ENCODE measurements at places on chromosomes 16 and 17. TPM values are rescaled to one million over a fixed set of nuclear protein-coding genes. Genes with fewer than 3 reads are reported as not detected.

- no peak overlapping the region for H3K27ac ChIP-seq
- no peaks in the 10 kb centered on the region for H3K27me3 ChIP-seq
- DNase-seq: no peak
Observed at GRCh38 chr17:79949656-79950209, 85.9 kb downstream of the TBC1D16 start.

DNA sequence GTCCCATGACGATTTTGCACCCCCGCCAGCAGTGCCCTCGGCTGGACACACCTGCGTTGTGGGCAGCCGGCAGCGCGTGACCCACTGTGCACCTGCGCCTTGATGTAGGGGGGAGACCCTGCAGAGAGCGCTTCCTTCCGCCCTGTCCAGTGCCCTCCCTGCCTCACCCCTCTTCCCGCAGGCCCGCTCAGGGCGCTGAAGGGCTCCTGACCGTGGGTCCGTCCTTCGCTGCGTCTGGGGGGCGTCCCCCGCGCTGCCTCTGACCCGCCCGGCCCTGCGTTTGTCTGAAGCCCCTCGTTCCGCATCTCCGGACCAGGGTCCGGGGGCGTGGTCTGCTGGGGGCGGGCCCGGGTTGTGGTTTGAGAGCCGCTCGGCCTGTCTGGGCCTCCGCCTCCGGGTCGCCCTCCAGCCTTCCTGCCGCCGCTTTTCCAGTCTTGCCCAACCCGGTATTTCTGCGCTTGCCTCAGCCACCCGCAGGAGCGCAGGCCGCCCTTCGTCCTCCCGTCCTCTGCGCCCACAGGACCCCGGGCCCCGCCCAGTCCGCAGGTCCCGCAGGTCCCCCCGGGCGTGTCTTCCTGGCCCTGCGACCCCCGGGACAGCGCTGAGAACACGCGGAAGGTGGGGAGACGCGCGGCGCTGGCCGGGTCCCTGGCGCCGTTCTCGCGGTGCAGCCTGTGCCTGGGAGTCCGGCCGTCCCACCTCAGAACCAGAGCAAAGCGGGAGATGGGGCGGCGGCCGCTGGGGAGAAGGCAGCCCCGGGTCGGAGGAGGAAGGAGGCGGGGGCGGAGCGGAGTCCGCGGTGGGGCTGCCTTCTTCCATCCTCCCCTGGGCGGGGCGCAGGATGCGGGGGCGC lies 4.0 kb upstream of the IL17C start:
- no peak overlapping the region for H3K27ac ChIP-seq
- no peaks in the 10 kb centered on the region for H3K36me3 ChIP-seq
- H3K27me3 ChIP-seq: no peaks in the 10 kb centered on the region
- H3K4me3 ChIP-seq: no peak overlapping the region
- no peaks in the 10 kb centered on the region for H3K4me1 ChIP-seq

DNA sequence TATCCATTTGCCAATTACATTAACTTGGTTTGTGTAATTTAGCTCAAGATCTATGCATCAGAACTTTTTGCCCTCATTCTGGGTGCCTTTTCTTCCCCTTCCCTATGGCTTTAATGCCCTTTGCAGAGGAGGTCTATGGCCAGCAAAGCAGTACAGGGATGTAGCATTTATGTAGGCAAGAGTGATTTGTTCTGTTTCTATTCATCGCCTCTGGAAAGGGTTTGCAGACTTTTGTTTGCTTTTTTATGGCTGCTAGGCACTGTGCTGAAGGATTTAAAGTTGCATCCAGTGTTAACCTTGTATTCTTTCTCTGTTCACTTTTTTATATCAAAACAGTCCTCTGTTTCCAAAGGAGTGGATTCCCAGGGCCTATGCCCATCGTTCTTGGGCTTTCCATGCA lies 78.0 kb downstream of the ANKFN1 start:
- no peaks in the 10 kb centered on the region for H3K27me3 ChIP-seq
- no peaks in the 10 kb centered on the region for H3K36me3 ChIP-seq
- no peak for DNase-seq
- no peaks in the 10 kb centered on the region for H3K4me1 ChIP-seq
- no peak overlapping the region for H3K27ac ChIP-seq
- H3K4me3 ChIP-seq: no peak overlapping the region

DNA sequence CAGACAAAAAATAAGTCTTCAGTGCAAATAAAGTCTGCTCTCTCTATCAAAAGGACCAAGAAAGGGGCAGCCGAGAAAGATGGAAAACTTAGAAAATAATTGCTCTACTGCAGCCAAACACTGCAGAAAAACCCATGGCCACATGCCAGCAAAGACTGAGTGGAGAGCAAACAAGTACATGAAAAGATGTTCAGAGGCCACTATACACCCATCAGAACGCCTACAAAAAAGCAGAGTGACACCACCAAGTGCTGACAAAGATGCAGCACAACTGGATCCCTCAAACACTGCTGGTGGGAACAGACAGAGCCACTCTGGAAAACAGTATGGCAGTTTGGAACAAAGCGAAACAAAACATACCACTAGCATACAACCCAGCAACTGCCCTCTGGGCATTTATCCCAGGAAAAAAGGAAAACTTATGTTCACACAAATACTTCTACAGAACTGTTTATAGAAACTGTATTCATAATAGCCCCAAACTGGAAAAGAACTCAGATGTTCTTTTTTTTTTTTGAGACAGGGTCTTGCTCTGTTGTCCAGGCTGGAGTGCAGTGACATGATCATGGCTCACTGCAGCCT lies 36.7 kb downstream of the KIAA0753 start:
- no peak for DNase-seq
- peaks cover 23% of the 10 kb centered on the region for H3K36me3 ChIP-seq
- H3K27ac ChIP-seq: no peak overlapping the region

The LRRC37A2 gene
- total RNA-seq: 8.1 TPM

The SPEM3 gene
- total RNA-seq: not detected

The PTX4 gene
- total RNA-seq: not detected

The GRB2 gene
- total RNA-seq: 148 TPM

The PLA2G10 gene
- 0.23 TPM for total RNA-seq

The SPATA22 gene
- total RNA-seq: not detected
